Left ventricle myocardium inferior (tissue), 1 donor: ENCODE measurements at places on chromosomes 11 and 22. TPM values are rescaled to one million over a fixed set of nuclear protein-coding genes. Genes with fewer than 3 reads are reported as not detected.

GRCh38 chr11:12200991-12201985, 90.9 kb downstream of the MICAL2 start:
- peak overlapping the region; percentile 86 for H3K27ac ChIP-seq
- peaks cover 9% of the 10 kb centered on the region for H3K36me3 ChIP-seq

DNA sequence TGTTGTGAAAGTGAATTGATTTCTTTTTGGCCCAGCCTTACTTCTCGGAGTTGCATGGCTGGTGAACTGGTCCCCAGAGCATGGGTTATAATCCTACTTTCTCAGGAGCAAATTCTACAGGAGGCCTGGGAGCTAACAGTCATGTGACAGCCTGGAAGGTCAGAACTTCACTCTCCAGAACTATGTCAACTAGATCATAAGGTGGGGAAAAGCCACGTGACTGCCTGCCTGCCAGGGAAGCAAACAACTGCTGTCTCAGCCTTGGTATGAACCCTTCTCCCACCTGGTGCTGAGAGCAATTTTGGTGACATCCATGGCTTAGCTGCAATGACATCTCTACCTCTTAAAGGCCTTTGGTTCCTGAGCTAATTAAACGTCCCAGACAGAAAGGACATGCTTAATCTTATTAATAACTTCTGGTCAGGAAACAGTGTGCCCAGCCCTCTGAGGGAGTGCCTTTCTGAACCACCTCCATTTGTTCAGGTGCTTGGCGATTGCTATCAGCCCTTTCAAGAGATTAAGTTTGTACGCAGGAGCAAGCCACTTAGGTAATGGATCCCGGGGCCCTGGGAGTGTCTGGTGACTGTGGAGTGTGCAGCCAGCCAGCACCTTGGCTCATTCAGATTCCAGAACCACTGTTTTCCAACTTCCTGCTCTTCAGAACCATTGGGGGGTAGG, 1.4 kb upstream of the CREB3L1 start:
- no peak overlapping the region for H3K4me3 ChIP-seq
- H3K4me1 ChIP-seq = peaks cover 100% of the 10 kb centered on the region
- H3K36me3 ChIP-seq = no peaks in the 10 kb centered on the region
- peak overlapping the region; percentile 83 for H3K27ac ChIP-seq

- no peaks in the 10 kb centered on the region for H3K36me3 ChIP-seq
- no peaks in the 10 kb centered on the region for H3K27me3 ChIP-seq
- DNase-seq = no peak
- peak overlapping the region; percentile 77 for H3K27ac ChIP-seq
Measured at GRCh38 chr11:27217948-27218420, 145.0 kb downstream of the CCDC34 start.

- H3K27ac ChIP-seq = no peak overlapping the region
- peaks cover 81% of the 10 kb centered on the region for H3K27me3 ChIP-seq
- DNase-seq = no peak
- no peaks in the 10 kb centered on the region for H3K36me3 ChIP-seq
Measured at GRCh38 chr11:35632301-35632700, 14.0 kb downstream of the FJX1 start.

GRCh38 chr22:27685515-27685914, 116.0 kb downstream of the MN1 start:
- H3K36me3 ChIP-seq = no peaks in the 10 kb centered on the region
- peak; percentile 56 for DNase-seq
- H3K4me1 ChIP-seq = peaks cover 28% of the 10 kb centered on the region
- peak overlapping the region; percentile 91 for H3K27ac ChIP-seq
- no peaks in the 10 kb centered on the region for H3K27me3 ChIP-seq

DNA sequence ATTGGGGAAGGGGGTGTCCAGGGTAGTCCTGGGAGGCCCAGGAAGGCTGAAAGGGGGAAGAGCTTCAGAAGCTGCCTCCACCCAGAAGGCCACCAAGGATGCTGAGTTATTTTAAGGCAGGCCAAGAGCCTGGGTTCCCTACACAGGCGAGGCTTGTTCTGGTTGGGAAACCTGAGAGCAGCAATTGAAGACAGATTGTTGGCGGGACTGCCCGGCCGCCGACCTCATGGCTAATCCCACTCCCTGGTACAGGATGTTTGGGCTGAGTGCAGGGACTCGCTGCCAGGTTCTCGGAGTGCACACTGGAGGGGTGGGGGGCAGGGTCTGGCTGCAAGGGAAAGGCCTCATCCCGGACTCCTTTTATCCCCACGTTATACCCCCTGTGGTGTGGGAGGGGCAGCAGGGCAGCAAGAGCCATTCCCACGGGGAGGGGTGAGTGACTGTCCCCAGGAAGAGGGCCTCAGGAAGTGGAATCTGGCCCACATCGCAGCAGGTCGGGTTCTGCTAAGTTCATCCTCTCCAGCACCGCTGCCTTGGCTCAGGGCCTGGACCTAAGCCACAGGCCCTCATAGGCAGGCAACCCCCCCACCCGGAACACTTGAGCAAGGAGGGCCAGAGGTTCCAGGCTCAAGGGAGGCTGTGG, 43.6 kb upstream of the PRR5 start:
- H3K27me3 ChIP-seq = peaks cover 21% of the 10 kb centered on the region
- DNase-seq = peak; percentile 44
- H3K4me1 ChIP-seq = peaks cover 17% of the 10 kb centered on the region
- no peak overlapping the region for H3K4me3 ChIP-seq
- peak overlapping the region; percentile 51 for H3K27ac ChIP-seq
- H3K36me3 ChIP-seq = no peaks in the 10 kb centered on the region

GRCh38 chr11:44627165-44627789, 61.8 kb downstream of the CD82 start:
- H3K27ac ChIP-seq = peak overlapping the region; percentile 85
- no peak overlapping the region for H3K4me3 ChIP-seq
- no peak for DNase-seq
- H3K27me3 ChIP-seq = no peaks in the 10 kb centered on the region
- H3K4me1 ChIP-seq = peaks cover 68% of the 10 kb centered on the region

DNA sequence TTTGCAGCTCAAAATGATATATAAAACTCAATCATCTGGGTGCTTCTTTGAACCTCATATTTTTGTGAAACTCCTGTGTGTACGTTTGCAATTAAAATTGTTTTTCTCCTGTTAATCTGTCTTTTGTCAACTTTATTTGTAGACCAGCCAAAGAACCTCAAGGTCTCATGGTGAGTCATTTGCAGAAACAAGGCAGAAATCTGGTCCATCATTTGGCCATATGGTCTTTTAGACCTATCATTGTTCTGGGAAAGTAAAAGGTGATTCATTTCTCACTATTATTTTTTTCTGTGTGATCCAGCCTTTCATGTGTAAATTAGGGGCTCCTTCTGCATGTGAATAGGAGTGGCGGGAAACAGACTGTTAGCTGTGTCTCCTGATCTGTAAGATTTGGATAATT, 399.1 kb upstream of the DDI1 start:
- H3K27ac ChIP-seq = no peak overlapping the region
- DNase-seq = no peak
- no peaks in the 10 kb centered on the region for H3K4me1 ChIP-seq

DNA sequence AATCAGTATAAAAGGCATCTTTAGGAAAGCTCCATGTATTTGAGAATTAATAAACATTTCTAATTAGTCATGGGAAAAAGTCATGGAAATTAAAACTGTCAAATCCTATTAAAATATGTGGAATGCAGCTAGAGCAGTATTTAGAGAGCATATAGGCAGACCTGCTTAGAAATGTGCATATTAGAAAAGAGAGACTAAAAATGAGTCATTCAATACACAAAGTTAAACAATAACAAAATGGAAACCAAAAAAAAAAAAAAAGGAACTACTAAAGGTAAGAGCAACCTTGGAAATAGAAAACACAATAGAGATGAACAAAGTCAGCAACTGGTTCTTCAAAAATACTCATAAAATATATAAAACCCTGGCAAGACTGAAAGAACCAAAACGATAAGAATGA, 59.7 kb upstream of the RASSF10 start:
- H3K27me3 ChIP-seq = no peaks in the 10 kb centered on the region
- DNase-seq = no peak
- H3K36me3 ChIP-seq = no peaks in the 10 kb centered on the region
- H3K4me3 ChIP-seq = no peak overlapping the region

The CBX7 gene
- total RNA-seq = 85.4 TPM

The CDC42BPG gene
- total RNA-seq = 1.1 TPM
